Transverse colon (tissue), 4 donors: ENCODE measurements at places on chromosomes 7 and 10.

DNA sequence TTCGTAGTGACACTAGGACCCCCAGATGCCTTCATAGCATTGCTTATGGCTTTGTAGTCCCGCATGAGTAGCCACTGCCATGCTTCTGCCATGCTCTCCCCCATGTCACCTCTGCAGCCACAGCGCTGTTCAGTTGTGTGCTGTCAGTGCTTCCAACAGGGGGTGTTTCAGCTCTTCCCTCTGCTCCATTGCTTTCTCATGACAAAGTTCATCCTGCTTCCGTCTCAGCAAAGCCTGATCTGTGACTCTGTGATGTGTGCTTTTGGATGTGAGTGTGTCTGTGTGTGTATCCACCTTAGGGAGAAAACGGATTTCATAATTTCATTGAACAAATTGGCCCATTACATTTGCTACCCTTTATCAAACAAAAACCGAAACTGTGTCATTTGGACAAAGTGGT is 134.9 kb upstream of the SAMD8 start:
- DNase-seq, result no peak

DNA sequence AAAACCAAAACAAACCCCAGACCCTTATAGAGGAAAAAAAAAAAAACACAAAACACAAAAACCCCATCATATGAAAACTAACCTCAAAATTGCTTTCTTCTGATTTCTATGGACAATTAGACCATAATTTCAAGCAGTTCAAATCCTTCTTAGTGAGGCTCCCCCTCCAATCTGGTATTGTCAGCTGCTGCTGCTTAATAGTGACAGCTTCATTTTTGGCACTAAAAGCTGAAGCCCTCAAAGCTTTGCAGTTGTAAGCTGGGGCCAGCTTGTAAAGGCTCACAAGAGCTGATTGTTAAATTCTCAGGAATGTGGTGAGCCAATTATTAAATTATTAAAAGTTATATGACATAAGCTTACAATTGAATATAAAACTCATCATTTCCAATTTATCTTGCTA is 21.9 kb downstream of the ATXN7L1 start:
- DNase-seq, result no peak

- no peak for DNase-seq
These were observed 213.1 kb downstream of the EMX2 start for GRCh38 chr10:117755659-117756014.

GRCh38 chr10:28842321-28842720 is 165.0 kb downstream of the BAMBI start:
- no peak for DNase-seq

- no peak for DNase-seq
These were observed 16.7 kb downstream of the USP6NL start for GRCh38 chr10:11594589-11595394.

GRCh38 chr7:116172353-116172752 is 38.0 kb upstream of the TES start:
- no peak for DNase-seq

DNA sequence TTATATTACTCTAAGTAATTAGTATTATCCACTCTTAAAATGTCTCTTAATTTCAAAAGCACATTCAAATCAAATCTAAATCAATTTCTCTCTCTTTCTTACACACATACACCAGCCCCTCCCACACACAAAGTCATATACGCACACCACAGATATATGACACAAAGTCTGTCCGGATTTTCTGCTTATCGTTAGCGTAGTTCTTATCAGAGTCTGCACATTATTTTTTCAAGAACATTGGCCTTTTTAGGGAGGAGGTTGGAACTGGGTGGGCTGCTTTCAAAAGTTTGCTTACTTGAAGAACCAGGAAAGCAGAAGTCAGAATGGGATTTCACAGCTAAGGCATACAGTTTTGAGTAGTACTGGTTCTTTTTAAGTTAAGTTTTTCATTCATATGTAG is 387.6 kb upstream of the CHRM2 start:
- no peak for DNase-seq

DNA sequence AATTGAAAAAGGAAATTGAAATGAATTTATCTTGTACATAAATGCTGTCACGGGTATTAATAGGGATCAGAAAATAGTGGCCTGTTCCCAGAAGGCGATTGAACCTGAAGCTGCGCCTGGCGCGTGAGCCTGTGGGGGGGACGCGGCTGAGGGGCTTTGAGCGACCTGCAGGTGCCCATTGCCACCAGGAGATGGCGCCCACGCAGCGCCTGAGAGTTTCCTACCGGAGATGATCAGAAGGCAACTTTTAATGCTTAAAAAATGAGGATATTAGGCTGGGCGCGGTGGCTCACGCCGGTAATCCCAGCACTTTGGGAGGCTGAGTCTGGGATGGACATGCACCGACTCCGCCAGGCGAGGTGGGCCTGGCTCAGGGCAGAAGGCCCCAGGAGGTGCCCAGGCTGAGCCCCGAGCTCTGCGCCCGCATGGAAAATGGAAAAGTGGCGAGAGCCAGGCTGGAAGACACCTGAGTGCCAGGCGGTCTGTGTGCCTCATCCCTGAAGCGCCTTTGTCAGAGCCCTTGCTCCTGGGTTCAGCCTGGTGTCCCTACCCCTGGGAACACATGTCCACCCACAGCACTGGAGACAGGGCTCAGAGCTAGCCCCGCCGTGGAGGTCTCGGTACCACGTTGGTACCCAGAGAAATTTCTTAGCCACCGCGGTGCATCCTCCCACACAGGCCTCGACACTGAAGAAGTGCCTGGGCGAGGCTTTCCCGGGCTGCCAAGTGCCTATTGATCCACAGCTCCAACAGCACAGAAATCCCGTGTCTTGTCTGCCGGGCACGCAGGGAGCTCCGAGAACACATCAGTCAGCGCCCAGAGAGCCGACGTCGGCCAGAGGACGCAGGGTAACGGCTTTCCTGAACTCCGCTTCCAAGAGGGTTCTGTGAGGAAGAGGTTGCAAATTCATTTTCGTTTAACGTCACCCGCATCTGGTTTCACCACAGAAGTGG is 117.4 kb downstream of the INPP5A start:
- peak; percentile 54 for DNase-seq

DNA sequence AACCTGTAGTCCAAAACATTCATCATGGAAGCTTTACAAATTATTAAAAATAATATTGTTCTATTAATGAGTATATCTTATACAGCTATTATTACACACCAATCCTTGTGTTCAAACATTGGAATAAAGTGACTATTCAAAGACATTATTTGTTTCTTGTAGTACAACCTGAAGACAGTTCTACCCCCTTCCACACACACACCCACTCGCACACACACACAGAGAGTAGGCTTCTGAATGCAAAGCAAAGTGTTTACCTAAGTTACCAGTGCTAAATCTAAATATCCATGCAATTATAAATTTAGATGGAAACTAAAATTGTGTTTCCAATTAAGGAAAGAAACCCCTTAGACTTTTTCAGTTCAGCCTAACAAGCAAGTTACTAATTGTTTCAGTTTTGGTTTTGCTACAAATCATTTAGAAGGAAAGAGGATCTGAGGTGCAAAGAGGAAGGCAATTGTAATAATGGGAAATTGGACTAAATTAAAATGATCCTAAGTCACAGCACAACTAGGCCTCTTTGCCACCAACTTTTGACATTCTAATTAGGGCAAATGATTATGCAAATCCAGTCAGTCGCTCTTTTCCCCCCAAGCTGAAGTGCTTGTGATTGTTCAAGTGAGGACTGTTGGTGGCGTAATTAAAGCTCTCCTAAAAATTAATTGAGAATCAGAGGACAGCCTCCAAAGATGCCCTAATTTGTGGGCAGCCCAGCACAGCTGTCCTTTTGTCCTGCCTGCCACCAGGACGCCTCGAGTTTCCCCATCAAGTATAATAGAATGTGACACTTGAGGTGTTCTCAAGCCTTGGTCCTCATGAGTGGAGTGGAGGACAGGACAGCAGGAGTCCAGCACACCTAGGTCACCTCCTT is 19.9 kb upstream of the ATOH7 start:
- no peak for DNase-seq

DNA sequence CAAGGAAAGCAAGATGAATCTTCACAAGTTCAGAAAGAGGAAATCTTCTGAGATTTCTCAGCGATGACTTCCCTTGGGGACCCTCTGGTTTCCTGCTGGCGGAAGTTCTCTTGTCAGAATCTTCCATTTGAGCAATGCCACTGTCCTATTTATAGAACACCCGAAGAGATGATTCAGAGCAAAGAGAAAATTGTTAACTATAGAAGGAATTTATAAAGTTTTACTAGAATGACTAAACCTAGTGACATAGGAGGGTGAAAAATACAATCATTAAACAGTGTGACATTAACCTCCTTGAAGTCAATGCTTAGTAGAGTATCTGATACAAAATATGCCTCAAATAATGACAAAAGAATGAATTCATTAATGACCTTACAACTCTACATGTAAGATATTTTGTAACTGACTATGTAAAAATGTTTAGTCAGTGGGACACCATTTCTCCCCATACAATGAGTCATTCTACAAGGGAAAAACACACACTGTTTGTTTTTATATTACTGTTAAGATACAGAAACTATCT is 206.5 kb upstream of the CNTNAP2 start:
- DNase-seq, result no peak

- peak; percentile 11 for DNase-seq
These were observed 55.8 kb upstream of the LANCL2 start for GRCh38 chr7:55309040-55309991.

DNA sequence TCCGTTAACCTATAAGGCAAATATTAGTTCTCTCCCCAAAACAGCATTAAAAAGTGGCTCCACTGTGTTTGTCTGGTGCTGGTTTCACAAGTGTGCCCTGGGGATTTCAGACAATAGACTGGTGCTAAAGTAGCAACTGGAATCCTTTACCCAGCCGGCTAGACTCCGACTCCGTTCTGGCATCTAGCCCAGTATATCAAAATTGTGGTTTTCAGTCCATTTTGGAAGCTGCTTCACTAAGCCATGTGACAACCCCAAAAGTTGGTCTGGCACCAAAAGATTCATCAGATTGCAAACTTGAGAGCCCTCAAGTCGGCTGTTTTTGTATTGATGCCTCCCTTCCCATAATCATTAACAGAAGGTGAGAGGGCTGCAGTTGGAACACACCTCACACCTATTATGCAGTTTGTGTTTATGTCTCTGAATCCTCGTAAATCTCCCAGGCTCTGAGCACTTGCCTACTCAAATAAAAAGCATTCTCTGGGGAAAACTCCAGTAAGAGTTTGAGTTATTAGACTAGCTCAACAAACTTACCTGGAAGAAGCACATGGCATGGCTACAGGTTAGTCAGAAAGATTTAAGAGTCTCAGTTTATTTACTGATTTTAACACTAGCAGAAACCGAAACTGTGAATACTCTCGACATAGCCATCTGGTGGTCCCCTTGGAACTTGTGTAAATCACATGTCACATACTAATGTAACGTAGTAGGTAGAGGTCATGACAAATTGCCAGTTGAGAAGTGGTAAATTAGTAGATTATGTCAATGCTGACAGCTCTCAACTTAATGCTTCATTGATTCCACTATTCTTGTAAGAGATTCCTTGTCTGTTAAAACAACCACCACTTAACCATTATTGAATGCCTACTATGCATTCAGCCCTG is 14.8 kb upstream of the WNT16 start:
- DNase-seq, result peak; percentile 12

GRCh38 chr7:134886353-134887057 is 99.8 kb upstream of the AGBL3 start:
- no peak for DNase-seq

DNA sequence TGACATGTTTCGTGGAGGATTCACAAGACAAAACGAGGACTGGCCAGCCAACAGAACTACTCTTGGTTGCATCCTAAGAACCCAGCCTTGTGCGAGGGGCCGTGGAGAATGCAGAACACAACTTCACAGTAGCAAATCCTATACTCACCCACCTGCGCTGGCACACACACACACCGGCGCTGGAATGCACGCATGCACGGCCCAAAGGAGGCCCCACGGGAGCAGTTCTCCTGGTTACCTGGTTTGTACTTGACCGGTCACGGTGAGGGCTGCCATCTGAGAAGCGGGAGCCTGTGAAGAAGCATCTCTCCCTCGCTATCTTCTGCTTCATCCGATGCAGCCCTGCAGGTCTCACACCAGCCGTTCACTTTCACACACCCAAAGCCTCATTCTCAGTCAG is 137.8 kb downstream of the ZMYND11 start:
- no peak for DNase-seq

- DNase-seq, result peak; percentile 81
These were observed 84.2 kb upstream of the MKI67 start for GRCh38 chr10:128210215-128211063.

GRCh38 chr7:139271718-139272628 is 40.9 kb downstream of the UBN2 start:
- no peak for DNase-seq

DNA sequence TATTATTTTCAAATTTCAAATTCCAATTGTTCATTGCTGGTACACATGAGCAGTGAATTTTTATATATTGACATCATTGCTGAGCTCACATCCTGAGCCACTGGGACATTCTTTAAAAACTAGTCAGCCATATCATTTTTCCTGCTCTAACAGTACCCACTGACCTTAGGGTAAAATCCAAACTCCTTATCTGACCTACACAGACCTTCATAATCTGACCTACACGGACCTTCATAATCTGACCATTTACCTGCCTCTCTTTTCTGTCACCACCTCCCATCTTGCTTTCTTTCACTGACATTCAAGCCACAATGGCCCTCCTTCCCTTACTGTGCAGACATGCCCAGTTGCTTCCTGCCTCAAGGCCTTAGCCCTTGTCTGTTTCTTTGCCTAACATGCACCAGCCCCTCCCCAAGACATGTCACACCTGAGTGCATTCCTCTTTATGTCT is 16.1 kb upstream of the CUZD1 start:
- no peak for DNase-seq

- DNase-seq, result no peak
These were observed 11.9 kb upstream of the OR6V1 start for GRCh38 chr7:143040209-143040715.
